Activated CD4-positive, CD25-positive, alpha-beta regulatory T cell treated with anti-CD3 and anti-CD28 coated beads, Interleukin-2, amount 50 U/mL, for 16 hours (primary cell): ENCODE measurements at places on chromosomes 12 and 14.

- peak; percentile 37 for DNase-seq
Measured at GRCh38 chr12:124566161-124566996, 1.0 kb downstream of the NCOR2 start.

DNA sequence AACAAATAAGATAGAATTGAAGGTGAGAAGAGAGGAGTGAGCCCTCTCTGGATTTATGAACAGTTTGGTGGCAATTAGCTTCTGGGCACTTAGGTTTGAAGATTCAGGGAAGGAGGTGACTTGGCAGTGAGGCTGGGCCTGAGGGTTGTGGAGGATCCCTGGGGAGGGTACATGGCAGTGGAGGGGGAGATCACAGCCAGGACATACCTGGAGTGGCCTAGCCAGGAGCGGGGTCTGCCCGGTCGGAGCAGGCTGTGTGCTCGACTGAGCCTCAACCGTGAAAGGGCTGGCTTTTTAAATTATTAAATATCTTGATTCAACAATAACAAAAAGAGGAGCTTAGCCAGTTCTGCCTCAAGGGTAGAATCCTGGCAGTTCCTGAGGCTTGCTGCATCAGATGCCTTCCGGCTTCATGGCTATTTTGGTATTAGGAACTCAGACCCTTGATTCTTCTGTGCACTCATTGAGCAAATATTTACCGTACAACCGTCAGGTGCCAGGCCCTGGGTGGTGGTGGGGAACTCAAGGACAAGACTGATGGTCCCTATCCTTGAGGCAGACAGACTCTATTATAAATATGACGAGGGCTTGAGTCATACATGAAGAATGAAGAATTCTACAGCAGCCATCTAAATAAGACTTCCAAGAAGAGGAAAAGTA, 73.4 kb downstream of the SPTB start:
- no peak for DNase-seq

GRCh38 chr12:80847575-80847974, 90.2 kb downstream of the LIN7A start:
- no peak for DNase-seq

GRCh38 chr12:127809275-127809674, 457.7 kb upstream of the TMEM132C start:
- DNase-seq, result no peak

GRCh38 chr14:68482772-68483395, 310.0 kb downstream of the ZFP36L1 start:
- no peak for DNase-seq

DNA sequence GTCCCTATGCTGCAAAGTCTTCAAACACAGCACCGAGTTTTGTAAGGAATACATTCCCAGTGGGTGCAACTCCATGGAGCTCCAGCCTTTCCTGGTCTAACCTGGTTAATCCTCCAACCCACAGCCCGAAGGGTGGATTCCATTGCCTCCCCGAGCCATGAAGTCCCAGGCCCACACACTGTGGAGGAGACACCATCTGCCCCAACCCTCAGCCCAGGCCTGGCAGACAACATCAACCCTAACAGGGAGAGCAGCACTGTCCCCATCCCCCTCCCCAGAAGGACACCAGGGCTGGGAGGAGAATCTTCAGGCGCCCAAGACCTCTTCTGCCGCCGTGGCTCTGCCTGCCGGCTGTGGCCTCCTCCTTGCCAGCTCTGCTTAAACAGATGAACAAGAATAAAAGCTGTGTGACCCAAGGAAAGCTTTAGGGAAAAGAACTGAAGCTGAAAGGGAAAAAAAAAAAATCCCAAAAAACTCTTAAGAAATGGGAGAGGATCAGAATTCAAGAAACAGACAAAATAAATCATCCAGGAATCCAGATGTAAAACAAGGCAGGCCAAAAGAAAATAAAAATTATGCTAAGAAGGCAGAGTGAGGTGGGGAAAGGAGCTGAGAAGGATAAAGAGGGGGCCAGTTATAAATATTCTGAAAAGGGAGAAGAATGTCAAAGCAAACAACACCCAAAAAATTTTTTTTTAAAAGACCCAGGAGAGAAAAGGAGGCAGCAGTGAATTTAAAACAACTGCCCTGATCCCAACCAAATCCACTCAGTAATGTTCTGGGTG, 16.0 kb upstream of the ZFP36L1 start:
- DNase-seq, result no peak

DNA sequence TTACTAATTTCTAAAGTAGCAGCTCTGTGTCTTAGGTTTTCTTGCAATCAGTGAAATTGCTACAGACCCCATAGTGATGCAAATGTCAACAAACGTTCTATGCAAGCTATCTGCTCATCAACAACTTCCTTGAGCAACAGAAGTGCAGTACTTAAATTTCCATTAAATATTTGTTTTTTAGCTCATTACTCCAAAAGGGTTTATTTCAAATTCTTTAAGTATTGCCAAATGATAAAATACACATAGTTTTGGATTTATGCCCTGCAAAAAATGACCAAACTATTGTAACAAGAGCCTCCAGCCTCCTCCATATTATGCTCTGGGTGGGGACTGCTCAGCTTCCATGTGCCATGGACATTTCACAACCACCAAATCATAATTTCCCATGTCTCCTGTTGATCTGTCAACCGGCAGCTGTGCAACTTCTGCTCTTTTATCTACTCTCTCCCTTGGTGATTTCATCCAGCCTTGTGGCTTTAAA, 4.4 kb downstream of the BDKRB1 start:
- DNase-seq, result no peak

- no peak for DNase-seq
Measured at GRCh38 chr14:100069161-100069800, 4.1 kb downstream of the EVL start.

- DNase-seq, result no peak
Measured at GRCh38 chr14:42319996-42320395, 713.3 kb downstream of the LRFN5 start.

DNA sequence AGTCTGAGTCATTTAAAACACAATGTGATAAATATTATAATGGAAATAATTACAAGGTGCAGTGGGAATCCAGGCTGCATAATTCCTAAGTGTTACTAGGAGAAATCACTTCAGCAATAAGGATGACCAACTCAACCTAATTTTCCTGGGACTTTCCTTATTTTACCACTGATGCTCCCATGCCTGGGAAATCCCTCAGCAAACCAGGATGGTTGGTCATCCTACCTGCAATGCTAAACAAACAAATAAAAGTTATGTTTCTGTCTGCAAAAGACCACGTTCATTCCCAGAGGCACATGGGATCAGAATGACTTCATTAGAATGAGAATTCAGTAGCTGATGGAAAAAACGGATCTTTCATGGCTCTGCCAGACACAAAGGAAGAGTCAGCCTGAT, 130.8 kb upstream of the RAP1B start:
- no peak for DNase-seq

DNA sequence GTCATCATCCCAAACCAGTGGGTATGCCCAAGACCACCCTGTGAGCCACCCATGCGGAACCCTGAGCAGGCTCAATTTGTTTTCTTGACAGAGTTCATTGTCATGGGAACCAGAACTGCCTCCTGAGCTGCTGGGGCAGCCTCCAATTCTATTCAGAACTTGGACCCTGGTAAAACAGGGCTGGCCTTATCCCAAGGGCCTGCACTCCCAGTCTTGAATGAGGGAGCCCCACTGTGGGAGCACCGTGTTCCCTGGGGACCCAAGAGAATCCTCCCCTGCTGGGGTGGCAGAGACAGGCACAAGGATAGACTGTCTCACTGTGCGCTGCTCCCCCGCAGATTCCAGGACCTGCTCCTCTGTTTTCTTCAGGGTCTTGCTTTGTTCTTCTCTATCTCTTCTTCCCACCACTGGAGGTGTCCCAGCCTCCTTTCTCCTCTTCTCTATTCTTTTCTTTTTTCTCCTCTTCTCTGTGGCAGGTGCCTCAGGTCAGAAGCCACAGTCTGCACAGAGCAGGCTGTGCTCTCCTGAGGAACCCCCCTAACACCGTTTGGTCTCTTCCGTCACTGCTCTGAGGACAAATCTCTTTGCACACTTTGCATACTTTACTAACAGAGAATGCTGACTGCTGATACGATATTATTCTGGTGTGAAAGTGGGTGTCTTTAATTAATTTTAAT, 31.2 kb upstream of the CHPT1 start:
- DNase-seq, result no peak

- no peak for DNase-seq
Measured at GRCh38 chr12:48356041-48356768, 5.5 kb upstream of the ZNF641 start.

- no peak for DNase-seq
Measured at GRCh38 chr14:99626041-99626648, 18.8 kb upstream of the HHIPL1 start.

GRCh38 chr12:118537481-118537917, 161.1 kb downstream of the SUDS3 start:
- no peak for DNase-seq

- no peak for DNase-seq
Measured at GRCh38 chr14:100066962-100067361, 1.7 kb downstream of the EVL start.

DNA sequence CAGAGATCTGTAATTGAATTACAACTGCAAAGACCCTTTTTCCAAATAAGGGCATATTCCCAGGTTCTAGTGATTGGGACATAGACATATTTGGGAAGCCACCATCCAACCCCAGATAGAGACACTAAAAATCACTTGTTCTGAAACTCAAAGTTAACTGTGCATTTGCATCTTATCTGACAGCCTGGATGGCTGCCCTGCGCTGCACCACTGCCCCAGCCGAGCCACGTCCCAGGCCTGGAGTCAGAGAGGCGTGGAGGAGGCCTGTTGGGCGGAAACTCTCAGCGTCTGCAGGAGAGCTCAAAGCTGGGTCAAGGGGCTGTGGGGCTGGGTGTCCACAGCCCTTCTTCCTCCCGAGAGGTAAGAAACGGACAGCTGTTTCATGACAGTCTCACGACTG, 124.4 kb downstream of the RIMBP2 start:
- no peak for DNase-seq

DNA sequence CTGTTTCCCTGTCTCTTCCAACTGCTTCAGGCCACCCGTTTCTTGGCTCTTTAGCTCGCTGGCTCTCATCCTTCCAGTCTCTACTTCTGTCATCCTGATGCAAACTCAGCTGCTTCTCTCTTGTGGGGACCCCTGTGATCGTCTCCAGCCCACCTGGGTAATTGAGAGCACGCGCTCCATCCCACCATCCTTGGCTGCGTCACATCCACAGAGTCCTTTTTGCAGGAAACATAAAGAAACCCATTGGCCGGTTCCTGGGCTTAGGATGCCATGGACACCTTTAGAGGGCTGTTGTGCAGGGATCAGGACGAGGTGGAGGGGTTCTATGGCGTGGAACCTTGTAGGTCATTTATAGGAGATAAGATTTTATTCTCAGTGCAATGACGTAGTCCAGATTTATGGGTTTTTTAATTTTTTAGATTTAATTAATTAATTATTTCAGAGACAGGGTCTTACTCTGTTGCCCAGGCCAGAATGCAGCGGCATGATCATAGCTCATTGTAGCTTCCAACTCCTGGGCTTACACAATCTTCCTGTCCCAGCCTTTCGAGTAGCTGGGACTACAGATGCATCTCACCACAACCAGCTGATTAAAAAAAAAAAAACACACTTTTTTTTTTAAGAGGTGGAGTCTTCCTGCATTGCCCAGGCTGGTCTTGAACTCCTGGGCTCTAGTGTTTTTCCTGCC, 82.6 kb downstream of the CCDC92 start:
- no peak for DNase-seq

- no peak for DNase-seq
Measured at GRCh38 chr12:10226731-10227130, 14.1 kb downstream of the GABARAPL1 start.

GRCh38 chr12:51528852-51529650, 62.0 kb upstream of the SCN8A start:
- no peak for DNase-seq

DNA sequence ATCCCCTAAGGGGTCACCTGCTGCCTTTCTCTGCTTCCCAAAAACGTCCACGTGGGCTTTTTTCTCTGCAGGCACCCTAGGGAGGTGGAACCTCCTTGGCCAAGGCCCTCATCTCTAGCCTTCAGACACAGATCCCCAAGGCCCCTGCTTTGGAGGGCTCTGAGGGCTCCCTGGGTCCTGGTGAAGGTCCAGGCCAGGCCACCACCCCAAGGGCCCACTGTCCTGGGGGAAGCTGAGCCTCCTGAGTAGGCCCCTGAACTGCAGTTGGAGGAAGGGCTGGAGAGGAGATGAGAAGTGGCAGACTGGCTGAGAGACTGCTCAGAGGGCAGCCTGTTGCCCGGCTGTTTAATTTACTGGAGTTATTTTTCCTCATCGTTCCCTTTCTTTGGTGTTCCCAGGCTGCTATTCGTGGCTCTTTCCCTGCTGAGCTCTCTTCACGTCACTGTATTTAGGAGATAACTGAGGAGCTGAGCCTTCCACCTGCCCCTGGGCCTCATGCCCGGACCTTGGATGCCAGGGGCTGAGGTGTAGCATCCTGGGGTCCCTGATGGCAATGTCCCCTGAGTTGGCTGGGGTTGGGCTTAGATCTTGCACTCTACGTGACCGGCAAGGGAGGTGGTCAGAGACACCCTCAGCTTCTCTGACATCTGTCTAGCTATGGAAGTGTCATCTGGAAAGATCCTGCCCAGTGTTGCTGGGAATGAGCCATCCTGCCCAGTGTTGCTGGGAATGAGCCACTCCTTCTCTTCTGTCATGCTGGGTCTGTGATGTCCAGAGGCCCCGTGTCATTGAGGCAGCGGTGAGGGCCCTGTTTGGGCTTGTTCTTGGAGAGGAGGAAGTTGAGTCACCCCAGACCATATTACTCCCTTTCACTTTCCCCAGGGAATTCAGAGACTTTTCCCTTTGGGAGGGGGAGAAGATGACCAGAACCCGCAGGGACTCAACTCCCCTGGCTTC, 139.8 kb downstream of the TSPAN9 start:
- DNase-seq, result no peak

DNA sequence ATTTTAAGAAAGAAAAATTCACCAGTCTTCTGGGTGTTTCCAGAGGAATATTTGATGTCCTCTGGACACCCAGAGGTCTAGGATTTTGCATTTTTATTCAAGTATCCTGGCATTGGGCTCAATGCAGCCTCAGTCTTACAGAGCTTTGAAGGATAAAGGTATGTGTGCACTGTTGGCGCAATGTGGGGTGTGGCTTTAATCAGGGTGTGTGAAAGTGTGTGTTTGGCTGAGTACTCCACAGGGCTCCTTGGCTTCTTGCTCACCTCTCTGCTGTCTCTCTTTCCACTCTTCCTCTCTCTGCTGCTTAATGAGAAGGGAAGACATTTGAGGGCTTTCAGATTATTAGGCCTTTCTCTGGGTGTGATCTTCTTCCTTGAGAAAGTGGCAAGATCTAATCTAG, 193.3 kb upstream of the CCND2 start:
- no peak for DNase-seq

GRCh38 chr14:68784978-68785533, 7.8 kb downstream of the ZFP36L1 start:
- no peak for DNase-seq
